ENCODE measurements at places on chromosomes 7 and 10.
A peak's percentile ranks its signal among the peaks of the same experiment; 100 is the strongest.

DNA sequence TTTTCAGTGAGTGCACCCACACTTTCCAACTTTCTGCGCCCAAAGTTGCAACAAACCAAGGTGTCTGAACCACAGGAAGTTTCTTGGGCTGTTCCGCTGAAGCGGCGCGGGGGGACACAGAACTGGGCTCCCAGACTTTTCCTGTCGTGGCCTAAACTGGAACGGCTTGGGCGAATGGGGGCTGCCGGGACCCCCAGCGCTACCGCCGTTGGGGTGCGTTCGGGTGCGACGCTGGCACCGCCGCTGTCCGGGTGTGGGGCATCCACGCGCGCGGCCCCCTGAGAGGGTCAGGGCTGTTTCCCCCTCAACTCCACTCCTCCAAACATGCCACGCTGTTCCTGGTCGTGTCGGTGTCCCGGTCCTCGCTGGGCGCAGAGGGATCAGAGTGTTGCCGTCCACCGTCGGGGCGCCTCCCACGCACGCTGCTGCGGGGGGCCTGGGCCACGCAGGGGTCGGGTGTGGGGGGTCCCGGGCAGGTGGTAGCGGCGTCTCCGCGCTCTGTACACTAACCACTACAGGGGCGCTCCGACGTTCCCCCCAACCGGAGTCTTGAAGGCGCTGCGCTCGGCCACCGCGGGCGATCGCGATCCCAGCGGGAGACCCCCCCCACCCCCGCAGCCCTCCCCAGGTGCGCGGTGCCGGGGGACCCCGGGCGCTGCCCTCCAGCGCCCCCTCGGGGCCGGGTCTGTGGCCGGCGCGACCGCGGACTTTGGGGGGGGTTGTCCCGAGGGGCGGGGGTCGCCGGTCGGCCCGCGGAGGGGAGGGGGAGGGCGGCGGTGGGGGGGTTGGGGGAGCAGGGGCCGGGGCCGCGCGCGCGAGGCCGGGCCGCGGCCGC, 2.2 kb upstream of the CUX1 start:
- peak; percentile 54 for DNase-seq

GRCh38 chr10:4016214-4016740, 231.3 kb upstream of the KLF6 start:
- DNase-seq, result no peak

DNA sequence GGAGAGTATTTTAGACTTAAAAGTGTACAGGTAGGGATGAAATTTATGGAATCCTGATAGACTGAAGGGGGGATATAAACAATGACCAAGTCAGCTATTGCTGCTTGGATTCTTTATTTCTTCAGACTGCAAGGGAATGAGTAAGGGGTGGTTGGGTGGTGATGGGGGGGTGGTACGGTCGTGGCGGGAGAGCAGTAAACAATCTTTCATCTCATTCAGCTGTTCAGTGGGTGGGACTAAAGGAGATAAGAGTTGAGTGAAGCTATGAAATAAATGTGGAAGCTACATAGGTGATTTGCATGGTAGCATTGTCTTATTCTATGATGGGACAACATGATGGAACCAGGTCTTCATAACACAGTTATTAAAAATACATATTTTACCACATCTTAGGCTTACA, 1.8 kb downstream of the SEPTIN7 start:
- DNase-seq, result peak; percentile 25

DNA sequence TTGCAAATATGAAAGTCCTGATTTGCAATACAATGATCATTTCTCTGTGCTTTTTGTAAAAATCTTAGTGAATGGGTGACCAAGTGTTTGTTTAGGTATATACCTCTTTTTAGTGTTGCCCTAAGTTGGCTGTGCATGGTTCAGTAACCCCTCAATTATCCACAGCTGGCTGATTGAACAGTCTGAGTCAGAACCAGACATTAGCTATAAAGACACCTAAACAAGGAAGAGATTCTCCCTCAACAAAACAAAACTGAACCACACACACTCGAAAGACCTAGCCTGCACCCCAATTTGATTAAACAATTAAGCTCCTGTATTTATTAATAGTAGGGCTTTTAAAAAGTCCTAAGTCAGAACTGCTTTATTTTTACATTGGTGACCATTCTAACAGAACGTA, 2.8 kb downstream of the RSBN1L start:
- no peak for DNase-seq

DNA sequence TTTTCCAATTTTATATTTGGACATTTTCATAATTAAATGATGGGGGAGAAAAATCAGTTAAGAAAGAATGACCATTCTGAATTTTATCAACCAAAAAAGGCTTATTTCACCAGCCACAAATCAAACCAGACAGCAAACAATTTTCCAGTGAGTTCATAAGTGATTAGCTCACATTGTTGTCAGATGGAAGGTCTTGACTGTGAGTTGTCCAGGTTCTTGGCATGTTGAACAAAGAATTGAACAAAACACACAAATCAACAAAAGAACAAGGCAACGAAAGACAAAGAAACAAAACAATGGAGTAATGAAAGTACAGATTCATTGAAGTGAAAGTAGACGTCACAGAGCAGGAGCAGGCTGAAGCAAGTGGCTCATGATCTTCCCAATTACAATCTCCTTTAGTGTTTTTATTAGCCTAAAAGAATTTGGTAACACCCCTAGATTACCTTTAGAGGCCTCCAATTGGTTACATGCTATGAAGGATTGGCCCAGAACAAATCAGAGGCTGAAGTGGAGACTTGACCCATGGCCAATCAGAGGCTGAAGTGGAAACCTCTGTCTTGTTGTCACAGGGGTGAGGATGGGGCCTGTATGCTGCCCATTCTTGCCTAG, 248.7 kb downstream of the NEBL start:
- DNase-seq, result no peak

DNA sequence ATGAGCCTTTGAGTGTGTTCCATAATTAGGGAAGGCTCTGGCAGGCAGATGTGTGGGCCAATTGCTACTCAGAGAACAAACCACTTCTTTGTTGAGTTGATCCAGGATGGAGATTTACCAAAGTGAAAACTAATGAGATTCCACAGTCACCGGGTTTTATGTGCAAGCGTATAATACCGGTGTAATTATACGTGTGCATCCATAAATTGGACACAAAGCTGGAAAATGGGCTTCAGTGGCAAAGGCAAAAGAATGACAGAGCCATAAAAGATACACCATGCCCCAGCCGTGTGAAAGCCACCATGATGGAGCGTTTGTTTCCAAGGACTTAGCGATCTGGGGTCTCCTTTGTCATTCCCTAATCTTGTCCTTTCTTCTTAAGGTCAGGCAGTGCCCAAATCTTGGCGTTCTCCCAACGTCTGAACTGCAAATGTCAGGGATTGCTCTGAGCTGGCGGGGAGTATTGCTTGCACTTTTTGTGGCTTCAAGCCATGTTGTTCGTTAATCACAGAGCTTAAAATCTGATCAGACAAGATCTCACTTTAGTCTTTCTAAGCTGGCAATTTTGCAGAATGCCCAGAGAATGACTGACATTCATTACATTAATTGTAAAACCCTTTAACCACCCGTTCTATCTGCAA, 70.1 kb downstream of the NPTX2 start:
- DNase-seq, result no peak

DNA sequence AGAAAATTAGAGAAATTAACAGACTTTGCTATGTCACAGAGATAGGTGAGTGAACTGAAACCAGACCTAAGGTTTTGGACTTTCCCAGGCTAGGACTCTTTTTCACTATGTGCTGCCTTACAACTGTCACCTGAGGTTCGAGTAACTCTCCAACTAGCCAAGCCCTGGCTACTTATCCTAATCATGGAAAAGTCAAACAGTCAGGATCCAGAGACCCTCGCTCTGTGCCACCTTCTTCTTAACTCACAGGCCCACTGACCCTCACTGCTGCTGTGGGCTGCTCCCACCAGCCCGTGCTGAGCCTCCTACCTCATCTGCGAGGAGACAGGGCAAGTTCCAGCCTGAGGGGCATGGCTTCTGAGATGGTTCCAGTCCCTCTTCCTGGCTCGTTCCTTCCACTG, 211.4 kb upstream of the KLF14 start:
- no peak for DNase-seq

DNA sequence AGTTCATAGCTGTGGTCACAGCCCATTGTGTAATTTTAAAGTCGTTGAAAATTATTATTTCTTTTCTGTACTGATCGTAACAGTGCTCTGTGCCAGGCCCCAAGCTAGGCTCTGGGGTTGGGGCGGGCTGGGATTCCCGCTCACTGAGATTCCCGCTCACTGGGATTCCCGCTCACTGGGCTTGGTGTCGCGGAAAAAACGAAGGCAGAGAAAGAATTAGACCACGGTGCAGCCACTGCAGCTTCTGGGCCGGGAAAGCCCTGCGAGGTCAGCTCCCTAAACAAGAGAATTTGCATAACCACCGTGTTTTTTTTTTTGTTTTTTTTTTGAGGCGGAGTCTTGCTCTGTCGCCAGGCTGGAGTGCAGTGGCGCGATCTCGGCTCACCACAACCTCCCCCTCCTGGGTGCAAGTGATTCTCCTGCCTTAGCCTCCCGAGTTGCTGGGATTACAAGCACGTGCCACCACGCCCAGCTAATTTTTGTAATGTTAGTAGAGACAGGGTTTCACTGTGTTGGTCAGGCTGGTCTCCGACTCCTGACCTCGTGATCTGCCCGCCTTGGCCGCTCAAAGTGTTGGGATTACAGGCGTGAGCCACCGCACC, 31.2 kb downstream of the FOXK1 start:
- no peak for DNase-seq

DNA sequence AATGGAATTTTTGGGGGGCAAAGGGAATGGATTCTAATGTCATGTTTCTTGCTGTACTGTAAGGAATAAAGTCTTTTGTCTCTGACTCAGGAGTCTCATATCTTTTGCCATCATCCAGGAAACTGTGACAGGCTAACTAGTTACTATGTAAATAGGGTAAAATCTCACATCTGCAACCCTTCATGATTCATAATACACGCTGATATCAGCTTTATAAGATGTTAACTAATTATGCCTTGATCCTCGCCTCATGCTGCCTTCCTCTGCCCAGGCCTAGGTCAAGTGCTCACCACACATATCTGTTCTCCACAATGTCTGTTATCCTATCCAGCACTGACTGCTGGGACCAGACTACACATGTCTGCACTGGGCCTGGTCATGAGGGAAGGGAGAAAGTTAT, 81.3 kb upstream of the CXCL12 start:
- DNase-seq, result no peak

GRCh38 chr10:89633484-89633883, 11.6 kb downstream of the PANK1 start:
- DNase-seq, result no peak

- no peak for DNase-seq
Observed at GRCh38 chr7:4835398-4836205, 26.2 kb downstream of the PAPOLB start.

- no peak for DNase-seq
Observed at GRCh38 chr7:131499801-131500200, 56.6 kb downstream of the PODXL start.

DNA sequence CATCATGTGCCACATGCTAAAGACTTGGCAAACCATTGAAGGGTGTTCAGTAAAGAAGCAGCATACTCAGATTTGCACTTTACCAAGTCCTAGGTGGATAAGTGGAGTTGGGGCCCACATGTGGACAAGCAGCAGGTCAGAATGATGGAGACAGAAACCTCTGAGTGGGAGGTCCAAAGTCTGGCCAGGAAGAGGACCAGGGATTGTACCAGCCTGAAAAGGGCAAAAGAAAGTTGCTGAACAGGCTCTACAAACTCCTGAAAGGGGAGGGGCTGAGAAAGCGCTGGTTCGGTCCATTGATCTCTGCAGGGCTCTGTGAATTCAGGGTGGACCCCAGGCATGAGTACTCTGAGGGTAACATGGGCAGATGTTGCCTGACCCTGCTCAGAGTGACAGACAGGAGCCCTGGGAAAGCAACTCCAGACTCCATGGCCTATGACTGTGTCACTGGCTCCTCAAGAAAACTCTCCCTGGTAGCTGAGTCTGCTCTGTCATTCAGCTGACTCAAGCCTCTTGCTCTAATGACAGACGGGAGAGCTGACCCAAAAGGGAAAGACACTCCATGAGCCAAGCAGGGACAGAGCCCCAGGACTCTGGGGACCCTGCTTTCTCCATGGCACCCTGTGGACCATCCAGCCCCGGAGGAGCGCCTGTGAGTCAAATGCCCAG, 68.5 kb downstream of the TBXAS1 start:
- no peak for DNase-seq

- DNase-seq, result no peak
Observed at GRCh38 chr10:115092555-115093285, 445 bp upstream of the ATRNL1 start.

GRCh38 chr10:9243941-9244411, 1189.5 kb downstream of the GATA3 start:
- no peak for DNase-seq

- DNase-seq, result no peak
Observed at GRCh38 chr10:61944410-61945147, 43.1 kb downstream of the ARID5B start.

GRCh38 chr7:71430246-71430645, 298.3 kb downstream of the GALNT17 start:
- DNase-seq, result no peak

Measured in CD4-positive, alpha-beta T cell treated with Interleukin-15 for 4 hours (primary cell).